ENCODE measurements at places on chromosomes 4 and X. TPM values are rescaled to one million over a fixed set of nuclear protein-coding genes. Genes with fewer than 3 reads are reported as not detected.

DNA sequence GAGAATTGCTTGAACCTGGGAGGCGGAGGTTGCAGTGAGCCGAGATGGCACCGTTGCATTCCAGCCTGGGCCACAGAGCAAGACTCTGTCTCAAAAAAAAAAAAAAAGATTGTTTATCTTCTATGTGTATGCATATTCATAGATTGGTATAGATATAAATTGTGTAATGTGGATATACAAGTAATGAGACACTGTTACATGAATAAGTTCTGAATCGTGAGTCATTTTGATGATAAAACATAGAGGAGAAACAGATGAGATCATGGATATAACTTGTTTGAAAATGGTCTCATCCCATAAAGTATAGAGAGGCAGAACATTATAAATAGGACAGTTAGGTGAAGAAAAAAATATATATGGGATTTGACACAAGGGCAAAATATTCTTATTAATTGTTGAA is 628.0 kb downstream of the IL1RAPL1 start:
- no peaks in the 10 kb centered on the region for H3K4me1 ChIP-seq
- H3K36me3 ChIP-seq: no peaks in the 10 kb centered on the region
- H3K27ac ChIP-seq: no peak overlapping the region
- no peak for DNase-seq
- no peaks in the 10 kb centered on the region for H3K27me3 ChIP-seq
- no peak overlapping the region for H3K4me3 ChIP-seq

- no peak overlapping the region for H3K4me3 ChIP-seq
- no peaks in the 10 kb centered on the region for H3K27me3 ChIP-seq
- H3K36me3 ChIP-seq: no peaks in the 10 kb centered on the region
- H3K27ac ChIP-seq: no peak overlapping the region
- no peaks in the 10 kb centered on the region for H3K4me1 ChIP-seq
Observed at GRCh38 chr4:40656201-40656863, 26.7 kb upstream of the RBM47 start.

DNA sequence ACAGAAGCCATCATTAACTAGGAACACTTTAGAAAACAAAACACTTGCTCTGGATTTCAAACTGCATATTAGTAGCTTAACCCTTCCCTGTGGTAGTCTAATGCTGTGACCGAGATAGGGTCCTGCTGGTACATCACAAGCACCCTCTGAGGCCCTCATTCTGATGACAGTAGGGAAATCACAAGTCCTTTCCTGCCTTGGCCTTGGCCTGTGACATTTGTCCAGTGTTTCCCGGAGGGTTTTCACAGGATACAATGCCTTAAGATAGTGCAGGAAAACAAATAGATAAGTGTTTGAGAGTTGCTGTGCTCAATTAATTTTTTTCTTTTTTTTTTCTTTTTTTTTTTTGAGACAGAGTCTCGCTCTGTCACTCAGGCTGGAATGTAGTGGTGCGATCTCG is 29.0 kb downstream of the SYAP1 start:
- no peak for DNase-seq
- no peaks in the 10 kb centered on the region for H3K36me3 ChIP-seq
- H3K27me3 ChIP-seq: no peaks in the 10 kb centered on the region
- no peak overlapping the region for H3K27ac ChIP-seq
- no peak overlapping the region for H3K4me3 ChIP-seq

DNA sequence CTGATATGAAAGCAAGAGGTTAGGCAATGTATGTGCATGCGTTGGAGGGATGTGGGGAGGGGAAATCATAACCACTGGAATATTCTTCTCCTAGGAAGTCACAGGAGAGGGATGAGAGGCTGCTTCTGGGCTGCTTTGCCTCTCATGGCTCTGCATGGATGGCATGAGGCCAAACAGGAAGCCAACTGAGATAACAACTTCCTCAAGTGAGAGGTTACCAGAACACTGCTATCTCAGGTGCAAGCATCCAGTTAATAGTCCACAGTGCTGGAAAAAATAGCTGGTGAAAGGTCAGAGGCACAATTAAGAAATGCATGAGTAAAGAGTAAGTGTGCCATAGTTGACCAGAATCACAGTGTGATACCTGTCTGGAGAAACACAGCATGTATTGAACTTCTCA is 113.3 kb downstream of the ELOVL6 start:
- no peaks in the 10 kb centered on the region for H3K4me1 ChIP-seq
- peak; percentile 59 for DNase-seq
- H3K27ac ChIP-seq: peak overlapping the region; percentile 40
- H3K27me3 ChIP-seq: no peaks in the 10 kb centered on the region
- H3K36me3 ChIP-seq: no peaks in the 10 kb centered on the region

DNA sequence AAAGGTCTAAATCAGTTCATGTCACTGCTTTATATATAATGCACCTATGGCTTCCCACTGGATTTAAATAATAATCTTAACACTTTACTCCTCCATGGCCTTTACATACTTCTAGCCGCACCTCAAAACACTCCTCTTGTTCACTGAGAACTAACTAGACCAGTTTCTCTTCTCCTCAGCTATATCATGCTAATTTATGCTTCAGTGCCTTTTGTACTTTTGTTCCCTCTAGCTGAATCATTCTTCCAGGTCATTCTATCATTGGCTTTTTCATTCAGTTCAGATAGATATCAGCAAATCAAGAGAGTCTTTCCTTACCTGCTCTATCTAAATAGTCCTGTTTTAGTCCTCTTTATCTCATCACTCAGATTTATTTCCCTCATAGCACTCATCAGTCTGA is 64.2 kb downstream of the TET2 start:
- no peak overlapping the region for H3K27ac ChIP-seq
- no peaks in the 10 kb centered on the region for H3K36me3 ChIP-seq
- no peaks in the 10 kb centered on the region for H3K4me1 ChIP-seq
- H3K4me3 ChIP-seq: no peak overlapping the region
- no peaks in the 10 kb centered on the region for H3K27me3 ChIP-seq

- H3K4me3 ChIP-seq: no peak overlapping the region
- DNase-seq: no peak
- no peaks in the 10 kb centered on the region for H3K27me3 ChIP-seq
Observed at GRCh38 chr4:96787766-96788165, 947.9 kb downstream of the PDHA2 start.

Gene EXOC1
- total RNA-seq: 39.1 TPM

- no peak for DNase-seq
- H3K36me3 ChIP-seq: no peaks in the 10 kb centered on the region
- H3K27me3 ChIP-seq: no peaks in the 10 kb centered on the region
- no peak overlapping the region for H3K27ac ChIP-seq
Observed at GRCh38 chrX:115177932-115178331, 11.3 kb upstream of the RBMXL3 start.

DNA sequence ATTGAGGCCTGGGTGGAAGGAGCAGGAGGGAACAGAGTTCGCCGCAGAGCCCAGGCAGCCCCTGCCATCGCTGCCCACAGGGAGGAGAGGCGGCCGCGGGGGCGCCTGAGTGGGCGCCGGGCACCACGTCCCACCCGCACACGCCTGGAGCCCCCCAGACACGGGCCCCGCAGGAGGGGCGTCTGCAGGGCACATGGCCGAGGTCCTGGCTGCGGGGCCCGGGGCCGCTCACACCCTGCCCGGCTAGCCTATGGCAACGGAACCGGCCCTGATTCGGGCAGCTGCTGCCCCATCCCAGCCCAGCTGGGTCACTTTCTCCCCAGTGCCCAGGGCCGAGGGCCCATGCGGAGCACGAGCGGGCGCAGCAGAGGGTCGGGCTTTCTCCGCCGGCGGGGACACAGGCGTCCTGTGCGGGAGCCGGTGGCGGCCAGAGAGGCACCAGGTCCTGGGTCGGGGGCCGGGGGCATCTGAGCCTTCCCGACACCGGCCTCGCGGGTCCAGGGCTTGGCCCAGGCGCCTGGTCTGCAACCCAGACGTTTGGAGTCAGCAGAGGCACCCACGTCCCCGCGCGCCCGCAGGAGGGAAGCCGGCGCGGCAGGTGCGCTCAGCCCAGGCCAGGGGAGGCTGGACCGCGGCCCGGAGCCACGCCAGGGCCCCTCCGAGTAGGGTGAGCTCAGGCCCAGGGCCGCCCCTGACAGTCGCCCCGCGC is 91.2 kb downstream of the FAM53A start:
- H3K36me3 ChIP-seq: no peaks in the 10 kb centered on the region
- DNase-seq: no peak
- H3K27me3 ChIP-seq: no peaks in the 10 kb centered on the region
- no peaks in the 10 kb centered on the region for H3K4me1 ChIP-seq
- no peak overlapping the region for H3K4me3 ChIP-seq
- H3K27ac ChIP-seq: no peak overlapping the region

- H3K27ac ChIP-seq: no peak overlapping the region
- no peaks in the 10 kb centered on the region for H3K27me3 ChIP-seq
- no peaks in the 10 kb centered on the region for H3K4me1 ChIP-seq
- no peak overlapping the region for H3K4me3 ChIP-seq
- DNase-seq: no peak
Observed at GRCh38 chr4:42596918-42597317, 60.0 kb downstream of the ATP8A1 start.

GRCh38 chrX:84219551-84219950 is 31.6 kb upstream of the RPS6KA6 start:
- DNase-seq: no peak
- H3K4me1 ChIP-seq: no peaks in the 10 kb centered on the region
- H3K27me3 ChIP-seq: no peaks in the 10 kb centered on the region
- H3K27ac ChIP-seq: no peak overlapping the region
- H3K36me3 ChIP-seq: no peaks in the 10 kb centered on the region
- H3K4me3 ChIP-seq: no peak overlapping the region

Gene EDNRA
- total RNA-seq: 0.38 TPM

Gene JAKMIP1
- not detected for total RNA-seq

Gene ASMT
- not detected for total RNA-seq

Gene NUP62CL
- 11.9 TPM for total RNA-seq

- peak within 1 kb of the TSS; percentile 84 for H3K27ac ChIP-seq
- H3K4me3 ChIP-seq: peak within 1 kb of the TSS; percentile 66
- no peaks in the 10 kb centered on the region for H3K36me3 ChIP-seq
- H3K4me1 ChIP-seq: no peaks in the 10 kb centered on the region
Observed at GRCh38 chrX:55489314-55490009, at the start of gene USP51. TSS of gene USP51 (minus strand) at chrX:55489848. CDS start at chrX:55488939, 909 bp downstream.

Gene PALLD
- 84.4 TPM for total RNA-seq

DNA sequence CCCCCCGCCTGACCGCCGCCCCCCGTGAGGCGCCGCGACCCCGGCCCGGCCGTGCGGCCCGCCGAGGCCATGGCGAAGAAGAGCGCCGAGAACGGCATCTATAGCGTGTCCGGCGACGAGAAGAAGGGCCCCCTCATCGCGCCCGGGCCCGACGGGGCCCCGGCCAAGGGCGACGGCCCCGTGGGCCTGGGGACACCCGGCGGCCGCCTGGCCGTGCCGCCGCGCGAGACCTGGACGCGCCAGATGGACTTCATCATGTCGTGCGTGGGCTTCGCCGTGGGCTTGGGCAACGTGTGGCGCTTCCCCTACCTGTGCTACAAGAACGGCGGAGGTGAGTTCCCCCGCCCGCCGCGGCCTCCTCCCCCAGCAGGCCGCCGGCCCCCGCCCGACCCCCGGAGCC is 780 bp downstream of the SLC6A8 start:
- peak overlapping the region; percentile 43 for H3K27ac ChIP-seq
- H3K4me3 ChIP-seq: peak overlapping the region; percentile 58
- DNase-seq: no peak
- no peaks in the 10 kb centered on the region for H3K27me3 ChIP-seq
- H3K36me3 ChIP-seq: no peaks in the 10 kb centered on the region

Gene FABP2
- total RNA-seq: 406 TPM

DNA sequence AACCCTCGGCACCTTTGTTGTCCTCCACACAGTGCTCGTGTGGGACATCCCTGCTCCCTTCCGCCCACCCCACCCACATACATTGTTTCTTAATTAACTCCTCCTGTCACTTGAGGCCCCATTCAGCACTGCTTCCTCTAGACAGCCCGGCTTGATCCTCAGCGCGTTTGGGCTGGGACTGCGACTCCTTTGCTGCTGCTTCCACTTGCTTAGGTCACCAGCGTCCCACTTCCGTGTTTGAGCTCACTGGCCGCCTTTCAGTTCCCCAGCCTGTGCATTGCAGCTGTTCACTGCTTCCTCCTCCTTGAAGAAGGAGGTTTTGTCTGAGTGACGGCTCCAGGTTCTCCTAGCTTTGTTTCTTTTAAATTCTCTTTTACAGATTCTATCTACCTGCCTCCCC is 16.1 kb downstream of the RNF4 start:
- H3K27me3 ChIP-seq: no peaks in the 10 kb centered on the region
- H3K27ac ChIP-seq: peak overlapping the region; percentile 72
- peaks cover 8% of the 10 kb centered on the region for H3K36me3 ChIP-seq
- H3K4me3 ChIP-seq: no peak overlapping the region

- no peaks in the 10 kb centered on the region for H3K27me3 ChIP-seq
- H3K4me1 ChIP-seq: no peaks in the 10 kb centered on the region
- no peak for DNase-seq
- no peaks in the 10 kb centered on the region for H3K36me3 ChIP-seq
- H3K4me3 ChIP-seq: no peak overlapping the region
Observed at GRCh38 chr4:24887881-24888430, 24.9 kb downstream of the CCDC149 start.

Gene SPANXN4
- total RNA-seq: not detected

GRCh38 chr4:168361365-168362024 is 42.9 kb upstream of the DDX60 start:
- H3K4me1 ChIP-seq: no peaks in the 10 kb centered on the region
- no peak overlapping the region for H3K27ac ChIP-seq
- no peaks in the 10 kb centered on the region for H3K36me3 ChIP-seq
- no peak overlapping the region for H3K4me3 ChIP-seq
- H3K27me3 ChIP-seq: no peaks in the 10 kb centered on the region

Gene HSD17B13
- 0.70 TPM for total RNA-seq

- DNase-seq: no peak
- no peaks in the 10 kb centered on the region for H3K36me3 ChIP-seq
- H3K27ac ChIP-seq: no peak overlapping the region
- H3K4me3 ChIP-seq: no peak overlapping the region
Observed at GRCh38 chr4:108881190-108881589, 118.3 kb upstream of the ETNPPL start.

Gene YY2
- total RNA-seq: 6.3 TPM

GRCh38 chr4:179836179-179837075 is 2394.2 kb upstream of the AGA start:
- H3K27me3 ChIP-seq: no peaks in the 10 kb centered on the region
- H3K36me3 ChIP-seq: no peaks in the 10 kb centered on the region
- no peak for DNase-seq
- no peak overlapping the region for H3K4me3 ChIP-seq

- no peak overlapping the region for H3K27ac ChIP-seq
- H3K4me3 ChIP-seq: no peak overlapping the region
- DNase-seq: no peak
- H3K27me3 ChIP-seq: no peaks in the 10 kb centered on the region
- no peaks in the 10 kb centered on the region for H3K36me3 ChIP-seq
Observed at GRCh38 chrX:9848718-9849479, 62.7 kb downstream of the SHROOM2 start.

DNA sequence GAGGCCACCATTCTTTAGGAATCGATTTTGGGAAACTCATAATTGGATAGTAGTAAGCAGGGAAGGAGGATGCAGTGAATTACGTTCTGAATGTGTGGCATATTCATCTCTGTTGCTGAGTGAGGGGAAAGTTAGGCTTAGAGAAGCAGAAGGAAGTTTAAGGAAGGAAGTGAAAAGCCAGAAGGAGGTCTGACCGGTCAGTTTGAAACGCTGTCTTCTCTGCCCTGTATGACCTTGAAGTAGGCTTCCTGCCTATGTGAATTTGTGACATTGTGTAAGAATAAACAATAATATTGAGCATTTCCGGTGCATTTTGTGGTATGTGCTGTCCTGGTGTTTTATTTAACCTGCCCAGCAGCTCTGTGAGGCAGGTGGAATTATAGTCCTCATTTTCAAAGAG is 67.3 kb downstream of the PDLIM5 start:
- no peak overlapping the region for H3K27ac ChIP-seq
- no peaks in the 10 kb centered on the region for H3K4me1 ChIP-seq
- no peak for DNase-seq
- no peak overlapping the region for H3K4me3 ChIP-seq
- no peaks in the 10 kb centered on the region for H3K36me3 ChIP-seq

GRCh38 chr4:27316176-27316575 is 455.5 kb downstream of the STIM2 start:
- H3K4me1 ChIP-seq: no peaks in the 10 kb centered on the region
- H3K27ac ChIP-seq: no peak overlapping the region
- DNase-seq: no peak
- H3K4me3 ChIP-seq: no peak overlapping the region

Gene N4BP2
- total RNA-seq: 39.6 TPM
